ENCODE measurements at places on chromosomes 11 and 22.

- no peak for DNase-seq
Measured at GRCh38 chr11:43021466-43021865, 290.3 kb upstream of the API5 start.

DNA sequence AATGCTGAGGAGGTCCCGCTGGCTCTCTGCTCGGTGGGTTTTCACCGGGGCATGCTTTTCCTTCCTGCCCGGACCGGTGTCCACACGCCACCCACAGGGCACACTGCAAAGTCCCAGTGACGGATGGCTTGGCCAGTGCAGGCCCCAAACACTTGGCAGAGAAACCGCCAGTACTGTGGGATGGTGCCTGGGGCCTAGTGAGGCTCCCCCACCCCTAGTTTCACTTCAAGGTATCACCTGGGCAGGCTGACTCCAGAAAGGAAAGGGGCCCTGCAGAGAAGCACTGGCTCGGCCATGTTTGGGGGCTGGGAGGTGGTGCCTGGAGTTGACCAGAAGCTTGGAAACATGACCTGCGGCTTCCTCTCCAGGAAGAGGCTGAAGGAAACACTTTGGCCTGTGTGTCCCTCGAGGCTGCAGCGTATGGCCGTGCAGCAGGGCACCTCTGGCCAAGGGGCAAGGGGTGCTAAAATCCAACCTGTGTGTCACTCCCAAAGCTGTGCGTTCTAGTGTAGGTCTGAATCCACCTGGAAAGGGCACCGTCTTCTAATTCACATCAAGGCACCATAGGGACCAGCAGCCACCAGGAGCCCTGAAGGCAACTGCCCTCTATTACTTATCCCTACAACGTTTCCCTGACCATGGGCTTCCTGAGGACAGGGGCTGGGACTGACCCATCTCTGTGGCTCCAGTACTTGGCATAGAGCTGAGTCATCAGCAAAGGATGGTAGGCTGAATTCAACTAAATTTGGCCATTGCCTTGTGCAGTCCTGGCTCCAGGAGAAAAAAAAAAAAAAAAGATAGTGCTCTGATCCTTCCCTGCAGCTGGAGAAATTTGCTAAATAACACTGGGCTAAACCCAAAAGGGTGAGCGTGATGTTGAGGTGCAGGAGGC is 22.6 kb downstream of the TPBGL start:
- DNase-seq: no peak

DNA sequence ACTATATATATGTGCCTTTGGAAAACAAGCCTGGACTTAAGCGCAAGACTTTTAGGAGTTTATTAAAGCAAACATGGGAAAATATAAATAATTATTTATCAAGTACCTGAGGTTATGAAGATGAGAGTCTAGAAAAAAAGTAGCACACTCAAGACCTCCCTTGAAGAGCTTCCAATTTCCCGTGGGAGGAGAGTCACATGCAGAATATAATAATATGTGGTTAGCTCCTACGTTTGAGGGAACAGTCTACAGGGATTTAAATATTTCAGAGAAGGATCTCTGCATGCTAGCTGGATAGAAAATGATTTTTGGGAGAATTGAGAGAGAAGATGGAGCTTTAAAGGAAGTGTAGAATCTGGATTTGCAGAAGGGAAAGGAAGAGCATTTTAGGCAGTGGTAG is 183.8 kb downstream of the SWAP70 start:
- DNase-seq: no peak

DNA sequence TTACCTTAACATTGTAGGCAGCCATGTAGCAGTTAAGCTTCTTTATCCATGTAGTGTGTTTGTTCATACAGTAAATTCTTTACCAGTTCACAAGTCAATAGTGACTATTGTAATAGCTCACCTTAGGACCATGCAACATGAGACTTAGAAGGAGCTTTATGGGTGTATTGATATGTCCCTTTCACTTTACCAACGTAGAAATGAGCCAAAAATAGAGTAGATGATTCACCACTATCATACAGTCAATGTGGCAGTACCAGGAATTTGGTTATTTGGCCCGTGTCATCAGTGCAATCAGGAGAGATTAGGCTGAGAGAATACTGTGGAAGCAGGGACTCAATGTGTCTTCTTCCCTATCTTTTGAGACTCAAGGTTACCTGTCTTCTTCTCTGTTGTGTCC is 4.7 kb downstream of the ZDHHC13 start:
- no peak for DNase-seq

- no peak for DNase-seq
Measured at GRCh38 chr11:22477312-22477711, 139.1 kb downstream of the SLC17A6 start.

DNA sequence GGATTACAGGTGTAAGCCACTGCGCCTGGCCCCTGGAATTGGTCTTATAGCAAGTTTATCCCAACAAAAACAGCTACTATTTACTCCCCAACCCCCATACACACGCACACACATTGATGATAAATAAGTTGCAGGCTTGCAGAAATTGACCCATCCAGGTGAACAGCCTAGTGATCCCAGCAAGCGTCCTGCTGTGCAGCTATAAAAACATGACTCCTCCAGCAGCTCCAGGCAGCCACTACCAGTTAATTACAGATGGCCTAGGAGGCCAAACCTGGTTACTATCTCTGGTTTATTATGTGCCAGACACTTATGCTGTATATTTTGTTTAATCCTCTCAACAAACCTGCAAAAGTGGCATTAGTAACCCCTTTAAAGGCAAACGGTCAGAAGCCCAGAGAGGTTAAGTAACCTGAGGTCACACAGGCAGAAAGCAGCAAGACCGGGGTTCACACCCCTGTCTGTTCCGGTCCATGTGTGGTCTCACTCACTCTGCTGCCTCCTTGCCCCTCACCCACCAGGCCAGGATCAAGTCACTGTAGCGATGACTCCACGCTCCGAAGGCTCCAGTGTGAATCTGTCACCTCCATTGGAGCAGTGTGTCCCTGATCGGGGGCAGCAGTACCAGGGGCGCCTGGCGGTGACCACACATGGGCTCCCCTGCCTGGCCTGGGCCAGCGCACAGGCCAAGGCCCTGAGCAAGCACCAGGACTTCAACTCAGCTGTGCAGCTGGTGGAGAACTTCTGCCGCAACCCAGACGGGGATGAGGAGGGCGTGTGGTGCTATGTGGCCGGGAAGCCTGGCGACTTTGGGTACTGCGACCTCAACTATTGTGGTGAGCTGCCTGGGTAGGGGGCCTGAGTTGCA is 6.6 kb downstream of the F2 start:
- DNase-seq: no peak

DNA sequence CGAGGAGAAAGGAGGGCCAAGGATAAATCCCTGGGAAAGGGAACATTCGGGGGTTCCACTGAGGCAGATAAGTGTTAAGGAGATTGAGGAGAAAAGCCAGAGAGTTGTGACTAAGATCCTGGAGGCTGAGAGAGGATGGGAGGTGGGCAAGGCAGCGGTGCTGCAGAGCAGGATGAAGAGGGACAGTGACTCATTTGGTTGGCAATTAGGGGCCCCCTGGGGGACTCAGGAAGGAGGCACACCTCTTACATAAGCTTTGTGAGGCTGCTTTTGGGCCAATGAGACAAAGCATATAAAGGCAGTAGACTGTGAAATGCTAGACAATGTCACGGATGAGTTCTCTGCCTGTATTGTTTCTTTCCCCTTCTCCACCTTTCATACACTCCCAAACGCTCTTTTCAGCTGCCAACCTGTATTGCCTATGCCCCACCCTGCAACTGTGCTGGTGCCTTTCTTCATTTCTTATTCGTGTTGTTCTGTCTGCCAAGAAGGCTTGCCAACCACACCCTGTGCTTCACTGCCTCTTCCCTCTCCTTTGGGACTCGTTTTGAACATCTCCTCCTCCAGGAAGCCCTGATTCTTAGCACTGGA is 246.8 kb upstream of the KIRREL3 start:
- DNase-seq: no peak

Measured in activated effector memory CD4-positive, alpha-beta T cell treated with Interleukin-2 at 50 U/mL for 16 hours (primary cell).